ENCODE measurements at places on chromosomes 7 and 10.
A peak's percentile ranks its signal among the peaks of the same experiment; 100 is the strongest.

DNA sequence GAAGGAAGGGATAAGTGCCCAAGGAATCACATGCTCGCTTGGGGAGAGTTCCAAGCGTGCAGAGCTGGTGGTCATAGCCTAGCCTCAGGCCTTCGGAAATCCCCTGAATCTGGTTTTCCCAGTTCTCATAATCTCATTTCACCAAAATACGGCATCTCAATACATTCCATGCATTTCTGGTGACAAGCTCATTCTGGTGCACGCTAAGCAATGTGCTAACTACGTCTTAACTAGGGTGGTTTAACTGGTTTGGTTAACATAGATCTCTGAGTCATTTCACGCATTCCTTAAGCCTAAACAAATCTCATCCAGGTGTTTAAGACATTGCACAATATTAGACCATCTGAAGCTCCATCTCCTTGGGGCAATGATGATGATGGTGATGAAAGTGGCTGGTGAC lies 72.9 kb upstream of the STEAP1B start:
- no peak for DNase-seq

DNA sequence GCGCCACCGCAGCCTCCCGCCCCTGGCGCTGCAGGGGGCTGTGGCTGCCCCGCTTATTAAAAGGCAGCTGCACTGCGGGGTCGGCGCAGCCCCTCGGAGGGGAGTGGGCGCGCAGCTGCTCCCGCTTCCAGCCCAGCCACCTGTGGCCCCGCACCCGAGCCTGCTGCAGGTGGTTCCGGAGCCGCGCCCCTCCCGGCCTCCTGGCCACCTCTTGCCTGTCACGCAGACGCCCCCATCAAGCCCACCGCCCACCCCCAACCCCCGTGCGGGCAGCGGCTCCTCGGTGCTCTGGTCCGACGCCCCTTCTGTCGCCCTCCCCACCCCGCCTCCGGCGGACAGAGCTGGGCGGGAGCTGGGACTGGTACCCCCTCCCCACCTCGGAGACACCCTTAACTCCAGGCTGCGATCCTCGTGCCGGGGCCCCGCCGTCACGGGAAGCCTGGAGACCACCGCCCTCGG lies 549 bp downstream of the CALY start:
- DNase-seq: no peak

GRCh38 chr10:129865413-129865812 lies 98.7 kb downstream of the EBF3 start:
- DNase-seq: no peak

DNA sequence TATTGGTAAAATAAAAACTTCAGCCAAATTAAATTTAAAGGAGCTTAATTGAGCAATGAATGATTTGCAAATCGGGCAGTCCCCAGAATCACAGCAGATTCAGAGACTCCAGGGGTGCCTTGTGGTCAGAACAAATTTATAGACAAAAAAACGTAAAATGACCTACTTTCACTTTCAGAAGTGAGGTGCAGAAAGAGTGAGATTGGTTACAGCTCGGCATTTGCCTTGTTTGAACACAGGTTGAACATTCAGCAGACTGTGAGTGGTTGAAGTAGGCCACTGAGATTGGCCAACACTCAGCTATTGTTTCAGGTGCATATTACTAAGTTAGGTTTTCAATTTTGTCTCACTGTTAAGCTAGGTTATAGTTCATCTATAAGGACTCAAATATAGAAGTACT lies 153.4 kb downstream of the BICC1 start:
- no peak for DNase-seq

GRCh38 chr7:20825555-20825954 lies 38.9 kb upstream of the SP8 start:
- DNase-seq: no peak

GRCh38 chr10:23344241-23344841 lies at the start of gene C10orf67:
TSS of gene C10orf67 (minus strand) at chr10:23344797. CDS start at chr10:23344774, 23 bp downstream.
- peak; percentile 75 for DNase-seq

- no peak for DNase-seq
Observed at GRCh38 chr7:156652886-156653568, 12.5 kb downstream of the RNF32 start.

- no peak for DNase-seq
Observed at GRCh38 chr7:49774459-49775064, 1.1 kb downstream of the VWC2 start.

GRCh38 chr10:77563638-77564270 lies 73.9 kb downstream of the KCNMA1 start:
- DNase-seq: no peak

GRCh38 chr10:77104459-77104980 lies 533.1 kb downstream of the KCNMA1 start:
- DNase-seq: no peak

All from putamen (tissue), 1 donor.